ENCODE measurements at places on chromosomes 2 and 18.

DNA sequence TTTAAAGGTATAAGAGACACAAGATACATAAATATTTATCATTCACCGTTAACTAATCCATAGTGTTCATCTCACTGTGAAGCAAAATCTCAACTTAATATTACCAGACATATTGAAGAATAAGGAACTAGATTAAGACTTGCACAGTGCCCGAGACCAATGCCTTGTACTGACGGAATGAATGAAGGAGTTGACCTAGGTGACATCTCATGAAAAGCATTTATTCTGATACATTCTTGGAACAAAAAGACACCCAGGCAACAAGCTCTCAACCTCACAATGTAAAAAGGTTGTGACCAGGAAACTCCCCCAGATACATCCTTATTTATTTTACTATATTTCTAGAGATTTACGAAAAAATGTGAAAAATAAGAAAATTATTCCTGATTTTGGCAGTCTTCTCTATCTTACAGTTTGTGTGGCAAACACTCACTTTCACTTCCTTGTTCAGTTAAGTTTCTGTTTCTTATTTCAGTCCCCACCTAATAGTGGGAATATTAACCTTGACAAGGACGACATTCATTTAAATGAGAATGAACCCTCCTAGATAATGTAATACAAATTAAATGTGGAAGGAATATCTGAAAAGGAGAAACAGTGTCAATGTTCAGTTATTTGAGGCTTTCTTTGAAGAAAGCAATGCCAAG is 28.4 kb downstream of the M1AP start:
- DNase-seq, result no peak

DNA sequence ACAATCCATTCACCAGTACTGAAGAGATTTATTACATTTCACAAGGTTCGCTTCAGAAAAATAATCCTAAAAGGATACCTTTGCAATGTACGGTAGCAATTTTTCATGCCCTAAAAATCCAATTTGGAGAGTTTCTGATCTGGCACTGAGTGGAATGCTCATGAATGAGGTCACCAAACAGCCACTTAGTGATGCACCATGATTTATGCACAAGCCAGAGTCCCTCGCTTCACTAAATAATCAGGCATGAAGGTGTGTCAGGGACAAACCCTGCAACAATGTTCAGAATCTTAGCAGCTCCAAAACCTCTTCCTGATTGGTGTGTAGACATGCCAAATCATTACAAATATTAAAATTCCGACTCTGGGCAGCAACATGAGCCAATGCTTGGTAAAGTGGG is 221.1 kb downstream of the CNTNAP5 start:
- DNase-seq, result no peak

DNA sequence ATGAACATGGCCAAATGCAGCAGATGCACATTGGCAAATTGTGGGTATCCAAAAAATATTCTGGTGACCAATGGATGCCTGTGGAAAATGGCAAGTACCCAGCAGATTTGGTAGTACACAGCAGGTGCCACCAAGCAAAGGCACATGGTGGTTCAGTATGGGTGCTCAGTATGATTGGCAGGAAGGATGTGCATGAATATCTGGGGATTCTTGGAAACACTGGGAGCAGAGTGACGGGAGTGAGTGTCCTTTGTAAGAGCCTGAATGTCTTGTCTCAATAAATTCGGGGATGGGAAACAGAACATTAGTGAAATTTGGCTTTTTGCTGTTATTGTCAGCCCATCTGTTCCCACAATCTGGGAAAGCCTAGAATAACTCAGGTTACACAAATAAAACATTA is 36.8 kb upstream of the ACADL start:
- DNase-seq, result no peak

DNA sequence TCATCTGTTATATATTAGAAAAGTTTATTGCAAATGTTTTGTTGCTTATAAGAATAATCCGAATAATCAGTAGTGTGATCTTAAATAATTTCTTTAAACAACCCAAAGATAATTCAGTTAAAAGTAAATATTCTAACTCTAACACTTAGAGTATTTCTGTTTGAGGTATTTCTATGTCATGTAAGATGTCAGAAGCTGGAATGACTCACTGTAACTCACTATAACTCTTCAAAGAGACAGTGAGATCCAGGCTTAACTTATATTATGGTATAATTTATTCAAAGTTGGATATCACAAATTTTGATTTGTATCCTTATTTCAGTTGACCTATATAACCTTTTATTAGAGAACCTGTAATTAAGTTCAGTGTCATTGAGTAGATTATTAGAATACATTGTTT is 6.9 kb downstream of the MBD5 start:
- no peak for DNase-seq

- DNase-seq, result no peak
Observed at GRCh38 chr18:11149441-11150270, at the start of gene PIEZO2. Gene PIEZO2 (minus strand): TSS chr18:11149569. CDS start chr18:11148588, 981 bp downstream.
